Fibroblast of the aortic adventitia (primary cell): ENCODE measurements at places on chromosomes 2 and 18. TPM values are rescaled to one million over a fixed set of nuclear protein-coding genes. Genes with fewer than 3 reads are reported as not detected.

Gene INHBB
- not detected in 2 replicates for total RNA-seq

DNA sequence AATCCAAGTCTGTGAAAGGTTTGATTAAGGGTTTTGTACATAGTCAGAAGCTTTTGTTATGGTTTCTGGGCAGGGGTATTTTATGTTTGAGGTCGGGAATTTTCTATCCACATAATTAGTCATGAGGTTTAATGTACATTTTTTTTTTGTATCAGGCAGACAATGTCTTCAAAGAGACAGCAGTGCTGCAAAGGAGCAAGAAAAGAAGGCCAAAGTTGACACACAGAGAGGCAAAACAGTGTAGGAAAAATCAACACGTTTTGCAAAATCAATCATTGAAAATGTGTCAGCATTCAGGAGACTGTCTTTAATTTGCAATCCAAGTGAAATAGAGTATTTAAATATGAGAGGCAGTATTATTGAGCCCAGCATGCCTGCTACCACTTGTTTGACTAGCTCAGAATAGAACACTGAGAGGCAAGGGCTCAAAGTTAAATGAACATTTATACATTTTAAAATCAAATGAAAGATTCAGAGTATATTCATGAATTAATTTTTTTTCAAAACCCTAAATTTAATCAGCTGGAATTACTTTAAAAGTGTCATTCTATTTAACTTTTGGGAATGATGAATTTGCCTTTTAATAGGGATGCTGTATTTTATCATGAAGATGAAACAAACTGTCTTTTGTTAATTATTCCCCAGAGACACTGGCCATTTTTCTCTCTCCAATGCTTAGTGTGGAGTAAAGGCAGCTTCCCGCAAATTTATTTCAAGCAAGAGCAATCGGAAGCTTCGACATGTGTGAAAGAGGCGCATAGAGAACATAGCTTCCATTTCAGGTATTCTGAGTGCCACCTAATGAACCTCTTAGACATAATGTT, 11.3 kb downstream of the VRK2 start:
- DNase-seq = no peak

- DNase-seq = no peak
These were observed 331.8 kb upstream of the SLC8A1 start for GRCh38 chr2:40783704-40784103.

DNA sequence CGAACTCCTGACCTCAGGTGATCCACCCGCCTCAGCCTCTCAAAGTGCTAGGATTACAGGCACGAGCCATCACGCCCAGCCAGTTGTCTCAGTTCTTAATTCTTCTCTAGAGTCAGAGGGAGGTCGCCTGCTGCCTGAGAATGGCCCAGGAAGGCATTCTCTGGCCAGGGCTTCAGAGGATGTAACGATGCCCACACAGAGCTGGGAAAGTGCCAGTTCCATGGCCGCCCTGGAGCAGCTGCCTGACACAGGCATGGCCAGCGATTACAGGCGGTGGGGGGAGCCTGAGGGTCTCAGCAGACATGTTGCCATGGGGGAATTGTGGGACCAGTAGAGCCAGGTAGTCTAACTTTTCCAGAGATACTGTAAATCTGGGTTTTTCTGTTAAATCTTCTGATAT, 25.6 kb upstream of the DNMT3A start:
- no peak for DNase-seq
